PC-9 (cell line): ENCODE measurements at places on chromosomes 12 and 14. TPM values are rescaled to one million over a fixed set of nuclear protein-coding genes. Genes with fewer than 3 reads are reported as not detected.

DNA sequence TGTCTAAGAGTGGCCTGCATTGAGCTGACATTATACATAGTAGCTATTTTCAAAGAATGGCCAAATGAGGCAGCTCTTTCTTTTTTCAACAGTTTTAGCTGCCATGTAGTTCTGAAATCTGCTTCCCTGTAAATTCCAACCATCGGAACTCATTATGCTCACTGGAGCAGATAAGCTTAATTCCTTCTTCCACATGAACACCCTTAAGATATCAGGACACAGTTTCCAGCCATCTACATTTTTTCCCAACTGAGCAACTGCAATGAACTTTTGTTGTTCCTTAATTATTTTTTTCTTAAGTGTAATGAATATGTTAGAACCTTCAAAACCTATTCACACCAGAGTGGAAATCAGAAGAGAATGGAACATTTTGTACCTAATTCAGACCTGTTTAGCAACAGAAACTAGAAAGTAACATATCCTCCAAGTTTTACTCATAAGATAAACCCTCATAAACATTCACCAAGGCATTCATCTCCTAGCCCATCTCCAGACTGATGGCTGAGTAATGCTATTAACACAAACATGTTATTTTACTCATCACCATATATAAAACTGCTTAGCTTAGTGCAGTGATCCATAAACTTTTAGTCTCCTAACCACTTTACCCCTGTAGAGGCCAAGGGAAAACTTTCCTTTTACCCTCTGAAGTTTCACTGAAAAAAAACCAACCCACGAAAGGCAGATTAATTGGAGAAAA, 296.1 kb upstream of the SYT1 start:
- no peak overlapping the region for H3K27ac ChIP-seq
- H3K27me3 ChIP-seq, result no peaks in the 10 kb centered on the region
- no peaks in the 10 kb centered on the region for H3K36me3 ChIP-seq
- H3K4me3 ChIP-seq, result no peak overlapping the region
- DNase-seq, result no peak

DNA sequence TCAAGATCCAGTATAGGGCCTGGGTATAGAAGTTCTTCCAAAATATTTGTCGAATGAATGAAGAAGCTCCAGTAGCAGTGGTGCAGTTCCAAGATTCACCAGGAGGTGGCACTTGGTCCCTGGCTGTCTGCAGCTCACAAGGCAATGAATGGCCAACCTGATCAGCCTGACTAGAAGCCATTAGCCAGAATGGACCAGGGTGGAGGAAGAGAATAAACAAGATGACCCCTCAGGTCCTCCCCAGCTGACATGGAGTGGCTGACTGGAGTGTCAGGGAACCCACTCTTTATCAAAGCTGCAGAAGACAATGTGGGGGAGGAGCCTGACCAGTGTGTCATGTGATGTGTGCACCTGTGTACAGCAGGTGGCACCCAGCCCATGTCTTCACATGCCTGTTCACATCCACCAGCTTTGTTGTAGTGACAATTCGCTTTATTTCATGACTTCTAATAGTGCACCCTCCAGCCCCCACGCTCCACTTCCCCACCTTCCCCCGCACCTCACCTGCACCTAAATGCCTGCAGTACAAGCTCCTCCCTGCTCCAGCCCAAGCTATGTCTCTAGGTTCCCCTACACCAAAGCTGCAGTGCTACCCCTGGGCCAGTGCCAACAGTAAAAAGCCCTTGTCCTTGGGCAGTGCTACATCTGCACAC, 3.0 kb downstream of the LTBP2 start:
- 0 out of 2 replicates have a peak, but pooled peaks cover 9% of the 10 kb centered on the region for H3K36me3 ChIP-seq
- no peaks in the 10 kb centered on the region for H3K27me3 ChIP-seq
- no peak overlapping the region for H3K27ac ChIP-seq
- DNase-seq, result peak; percentile 79

Gene KCNH3
- total RNA-seq, result not detected in 2 replicates

Gene SLC38A1
- 77.7 and 131 TPM in 2 replicates for total RNA-seq
